ENCODE measurements at places on chromosomes 7 and 10.
A peak's percentile ranks its signal among the peaks of the same experiment; 100 is the strongest.

- DNase-seq = no peak
Measured at GRCh38 chr7:31640381-31640780, 46.6 kb upstream of the PPP1R17 start.

DNA sequence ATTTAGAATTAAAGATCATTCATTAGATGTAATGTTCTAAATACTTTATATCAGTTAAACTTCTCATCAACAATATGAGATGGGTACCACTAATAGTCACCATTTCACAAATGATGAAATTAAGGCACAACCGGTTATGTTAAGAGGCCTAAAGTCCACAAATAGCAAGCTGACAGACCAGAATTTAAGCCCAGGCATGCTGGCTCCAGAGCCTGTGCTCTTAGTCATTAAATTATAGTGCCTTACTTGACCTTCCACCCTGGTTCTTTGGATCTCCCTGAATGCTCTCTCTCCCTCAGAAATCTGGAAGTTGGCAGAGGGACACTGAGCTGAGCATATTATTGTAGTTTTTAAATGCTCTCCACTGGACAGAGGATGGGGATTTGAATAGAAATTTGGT is 3.6 kb downstream of the LIPN start:
- no peak for DNase-seq

GRCh38 chr10:77873536-77874380 is 52.8 kb downstream of the DLG5 start:
- no peak for DNase-seq

DNA sequence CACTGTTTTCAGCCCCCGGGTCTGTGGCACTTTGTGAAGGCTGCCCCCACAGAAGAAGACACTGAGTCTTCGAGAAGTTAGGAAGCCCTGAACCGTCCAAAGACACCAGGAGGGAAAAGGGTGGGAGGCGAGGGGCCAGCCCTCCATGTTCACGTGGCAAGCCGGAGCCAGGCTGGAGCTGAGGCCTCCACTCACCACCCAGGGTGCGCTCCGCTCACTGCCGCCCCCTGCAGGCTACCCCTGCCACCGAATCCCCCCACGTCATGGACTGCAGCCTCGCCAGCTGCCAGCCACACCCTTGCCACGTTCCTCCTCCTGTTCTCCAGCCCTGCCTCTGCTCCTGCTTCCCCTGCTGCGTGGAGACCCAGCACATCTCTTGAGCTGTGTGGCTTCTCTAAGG is 59.0 kb upstream of the EN2 start:
- no peak for DNase-seq

DNA sequence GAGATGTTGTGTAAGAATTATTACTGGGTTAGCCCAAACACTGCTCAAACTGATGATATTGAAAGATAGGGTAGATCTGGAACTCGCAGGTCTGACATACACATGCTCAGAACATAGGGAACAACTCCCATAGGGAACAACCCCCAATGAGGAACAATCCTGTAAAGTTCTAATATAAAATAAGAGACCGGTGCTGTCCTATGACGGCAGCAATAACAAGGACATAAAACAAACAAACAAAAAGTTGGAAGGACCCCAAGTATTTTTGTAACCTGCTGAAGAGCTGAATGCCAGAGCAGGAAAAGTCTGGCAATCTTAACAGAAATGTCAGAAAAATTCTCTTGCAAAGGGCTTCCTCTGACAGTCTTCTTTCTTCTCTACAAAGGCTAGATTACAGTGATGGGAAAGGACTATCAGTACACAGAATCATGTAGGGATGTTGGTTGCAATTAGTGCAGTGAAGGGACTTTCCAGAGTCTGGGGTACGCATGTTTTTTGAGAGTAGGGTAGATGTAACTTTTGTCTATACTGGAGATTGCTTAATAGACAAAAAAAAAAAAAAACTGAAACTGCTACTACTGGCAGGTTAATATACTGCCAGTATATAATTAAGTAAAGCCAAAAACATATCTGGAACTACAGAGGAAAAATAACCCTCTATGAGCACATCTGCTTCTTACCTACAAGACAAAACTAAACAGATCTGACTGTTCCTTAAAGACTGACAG is 35.5 kb downstream of the IDE start:
- DNase-seq = no peak

DNA sequence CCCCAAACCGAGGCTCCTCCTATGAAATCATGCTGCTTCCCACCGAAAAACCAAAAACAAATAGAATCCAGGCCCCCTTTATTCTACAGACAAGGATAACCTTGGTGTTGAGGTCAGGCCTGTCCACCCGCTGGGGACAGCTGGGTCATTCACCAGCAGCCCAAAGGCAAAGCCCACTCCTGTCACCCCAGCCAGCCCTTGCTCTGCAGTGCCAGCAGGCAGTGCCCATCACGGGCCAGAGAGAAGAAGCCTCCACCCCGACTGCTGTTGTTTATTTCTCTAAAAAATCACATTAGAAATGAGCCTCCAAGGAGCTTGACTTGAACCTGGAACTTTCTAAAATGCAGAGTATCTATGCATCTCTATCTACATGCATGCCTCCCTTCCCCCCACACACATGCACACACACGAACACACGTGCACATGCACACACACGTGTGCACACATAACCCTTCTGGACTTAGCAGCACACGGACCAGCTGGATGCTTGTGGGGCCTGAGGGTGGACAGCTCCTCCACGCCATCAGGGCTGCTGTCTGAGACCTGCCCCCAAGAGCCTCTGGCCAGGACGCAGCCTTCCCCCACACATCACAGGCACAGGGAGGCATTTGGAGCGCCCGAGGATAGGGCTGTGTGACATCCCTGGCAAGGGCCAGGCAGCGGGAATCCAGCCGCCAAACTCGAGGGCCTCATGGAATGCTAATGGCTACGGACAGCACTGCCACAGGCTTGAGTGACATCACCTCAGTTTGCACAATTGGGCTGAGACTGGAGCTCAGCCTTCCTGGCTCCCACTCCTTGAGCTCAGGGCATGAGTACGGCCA is 22.8 kb downstream of the PRKAG2 start:
- DNase-seq = no peak

DNA sequence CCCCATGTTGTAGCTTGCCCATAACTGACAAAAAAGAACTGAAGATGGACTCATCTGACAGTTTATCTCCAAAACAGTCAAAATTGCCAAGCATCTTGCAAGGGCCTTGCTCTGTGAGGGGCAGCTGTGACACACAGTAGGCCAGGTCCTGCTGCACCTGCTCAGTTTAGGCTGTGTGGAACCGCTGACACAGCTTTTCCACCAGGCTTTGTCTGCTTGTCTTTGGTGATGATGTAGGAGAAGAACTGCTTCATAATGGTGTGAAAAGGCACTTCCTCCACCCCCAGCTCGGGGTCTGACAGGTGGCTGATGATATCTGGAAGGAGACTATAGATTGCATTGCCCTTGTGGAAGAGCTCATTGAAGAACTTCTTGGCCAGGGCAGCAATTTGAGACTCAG is 92.6 kb downstream of the NPSR1 start:
- no peak for DNase-seq

DNA sequence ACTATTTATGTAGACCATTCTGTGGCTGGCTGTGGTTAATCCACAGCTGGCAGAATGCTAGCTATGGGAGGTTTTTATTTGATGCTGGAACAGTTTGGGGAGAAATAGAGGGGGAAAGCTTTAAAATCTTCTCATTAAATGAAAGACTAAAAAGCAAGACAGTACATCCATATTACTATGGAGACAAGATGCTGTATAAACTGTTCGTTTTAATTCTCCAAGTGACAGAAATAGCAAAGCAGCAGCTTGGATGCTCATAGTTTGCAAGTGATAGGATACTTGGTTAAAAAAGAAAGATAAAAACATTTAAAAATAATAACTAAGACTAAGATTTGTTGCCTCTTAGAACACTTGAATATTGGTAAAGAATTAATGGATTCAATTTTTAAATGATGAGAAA is 304.9 kb upstream of the KAT6B start:
- DNase-seq = no peak

DNA sequence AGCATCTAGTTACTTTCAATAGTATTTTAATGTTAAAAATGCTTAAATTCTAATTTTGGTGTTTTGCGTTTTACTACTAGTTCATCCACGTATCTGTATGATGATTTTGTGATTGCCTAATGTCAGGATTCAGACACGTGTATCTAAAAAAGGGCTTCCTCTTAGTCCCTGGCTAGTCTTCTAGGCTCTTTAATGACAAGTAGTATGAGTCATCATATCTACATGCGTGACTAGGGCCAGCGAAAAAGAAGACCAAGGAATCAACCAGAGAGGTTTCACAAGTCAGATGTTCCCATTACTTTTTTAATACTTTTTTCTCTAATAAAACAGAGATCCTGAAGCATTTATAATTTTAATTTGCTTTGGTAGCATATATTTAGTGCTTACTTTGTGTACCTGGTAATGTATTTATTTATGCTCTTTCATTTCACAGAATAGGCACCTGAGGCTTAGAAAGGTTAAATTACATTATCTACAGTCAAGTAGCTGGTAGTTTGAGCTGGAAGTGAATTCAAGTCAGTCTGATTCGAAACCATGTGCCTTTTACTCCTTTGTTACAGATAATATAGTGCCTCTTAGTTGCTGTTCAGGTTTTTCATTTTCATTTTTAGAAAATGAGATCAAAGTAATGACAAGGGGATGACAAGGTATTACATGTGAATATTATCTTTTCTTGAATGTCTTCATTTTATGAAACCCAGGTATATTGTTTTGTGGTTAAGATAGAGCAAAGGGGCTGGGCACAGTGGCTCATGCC is 140.3 kb downstream of the FOXP2 start:
- no peak for DNase-seq

DNA sequence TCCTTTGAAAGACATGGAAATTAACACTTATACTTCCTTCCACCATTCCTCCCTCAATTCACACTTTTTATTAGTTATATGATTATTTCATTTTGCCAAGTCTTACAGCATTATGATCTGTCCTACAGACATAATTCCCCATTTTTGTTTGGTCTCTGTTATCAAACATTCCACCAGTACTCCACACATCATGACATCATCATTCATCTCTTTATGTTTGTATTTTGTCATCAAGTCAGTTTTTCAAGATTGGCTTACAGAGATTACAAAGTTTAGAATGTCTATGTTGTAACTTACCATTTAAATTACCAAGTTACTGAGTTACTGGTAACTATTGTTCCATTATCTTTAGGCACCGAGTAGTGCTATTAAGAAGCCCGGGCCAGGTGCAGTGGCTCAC is 150.2 kb downstream of the HTR7 start:
- DNase-seq = no peak

DNA sequence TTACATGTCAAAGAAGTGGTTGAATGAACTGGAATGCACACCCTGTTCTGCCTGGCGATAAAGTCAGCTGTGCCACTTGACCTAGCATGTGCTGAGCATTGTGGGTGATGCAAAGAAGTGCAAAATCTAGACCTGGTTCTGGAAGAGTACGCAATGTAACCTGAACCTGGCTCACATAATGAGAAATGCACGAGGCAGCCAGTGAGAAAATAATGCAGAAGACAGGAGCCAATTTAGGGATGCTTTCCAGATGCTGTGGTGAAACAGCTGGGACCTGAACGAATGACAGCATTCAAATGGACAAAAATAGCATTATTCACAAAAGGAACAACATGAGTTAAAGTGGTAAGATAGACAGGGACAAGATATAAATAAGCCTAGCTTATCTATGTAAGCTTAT is 402.6 kb downstream of the SORCS1 start:
- no peak for DNase-seq

- no peak for DNase-seq
Measured at GRCh38 chr7:66379542-66380160, 174.5 kb downstream of the TPST1 start.

- DNase-seq = no peak
Measured at GRCh38 chr7:42192066-42192465, 44.9 kb downstream of the GLI3 start.

GRCh38 chr10:51667678-51668335 is 31.6 kb downstream of the CSTF2T start:
- no peak for DNase-seq

GRCh38 chr7:71132127-71132376 is at the start of gene GALNT17:
Gene GALNT17, plus strand, starts transcription at chr7:71132144.
- no peak for DNase-seq

GRCh38 chr7:132828502-132828901 is 252.2 kb upstream of the PLXNA4 start:
- DNase-seq = no peak

DNA sequence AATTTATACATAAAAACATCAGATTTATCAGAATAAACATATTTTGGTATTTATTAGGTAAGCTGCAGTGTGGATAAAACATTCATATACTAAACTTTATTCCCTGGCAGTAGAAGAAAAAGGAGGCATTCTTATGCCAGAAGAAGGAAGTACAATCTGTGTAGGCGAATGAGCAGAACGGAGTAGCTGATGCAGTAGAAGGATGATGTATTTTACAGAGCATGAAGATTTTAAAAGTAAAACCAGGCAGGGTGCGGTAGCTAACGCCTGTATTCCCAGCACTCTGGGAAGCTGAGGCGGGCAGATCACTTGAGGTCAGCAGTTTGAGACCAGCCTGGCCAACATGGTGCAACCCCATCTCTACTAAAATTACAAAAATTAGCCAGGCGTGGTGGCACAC is 294.9 kb upstream of the MKLN1 start:
- DNase-seq = no peak

DNA sequence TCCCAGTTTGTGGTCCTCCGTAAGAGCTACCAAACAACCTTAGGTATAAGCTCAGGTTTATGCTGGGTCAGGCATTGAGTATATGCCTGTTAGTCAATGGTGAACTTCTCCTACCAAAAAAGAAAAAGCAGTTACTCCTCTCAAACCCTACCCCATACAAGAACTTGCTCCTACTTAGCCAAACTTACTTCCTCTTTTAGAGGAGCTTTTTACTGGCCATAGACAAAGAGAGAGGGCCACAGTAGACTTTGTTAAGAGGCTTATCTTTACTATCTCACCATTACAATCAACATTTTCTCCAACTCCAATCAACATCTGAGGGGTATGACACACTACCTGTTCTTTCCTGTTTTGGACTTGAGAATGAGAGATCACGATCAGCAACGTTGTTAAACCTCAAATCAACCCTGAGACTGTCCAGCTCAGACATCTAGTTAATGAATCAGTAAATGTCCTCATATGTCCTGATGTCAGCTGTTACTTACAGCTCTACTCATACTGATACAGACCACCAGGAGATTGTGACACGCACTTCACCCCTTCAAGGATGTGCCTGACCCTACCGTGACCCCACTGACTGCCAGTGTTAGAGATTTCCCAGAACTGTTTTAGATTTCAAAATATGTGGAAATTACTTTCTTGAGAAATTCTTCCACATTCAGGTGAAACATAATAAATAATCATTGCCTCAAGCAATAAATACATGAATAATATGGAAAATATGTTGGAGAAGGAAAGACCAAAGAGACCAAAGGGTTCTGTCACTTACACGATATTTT is 18.4 kb upstream of the CCDC71L start:
- DNase-seq = peak; percentile 36

Measured in hematopoietic multipotent progenitor cell treated with erythropoietin and hydrocortisone succinate and interleukin-3 and kit ligand, for 8 days (in vitro differentiated cells).